ENCODE measurements at places on chromosomes 7 and 10. TPM values are rescaled to one million over a fixed set of nuclear protein-coding genes. Genes with fewer than 3 reads are reported as not detected.

DNA sequence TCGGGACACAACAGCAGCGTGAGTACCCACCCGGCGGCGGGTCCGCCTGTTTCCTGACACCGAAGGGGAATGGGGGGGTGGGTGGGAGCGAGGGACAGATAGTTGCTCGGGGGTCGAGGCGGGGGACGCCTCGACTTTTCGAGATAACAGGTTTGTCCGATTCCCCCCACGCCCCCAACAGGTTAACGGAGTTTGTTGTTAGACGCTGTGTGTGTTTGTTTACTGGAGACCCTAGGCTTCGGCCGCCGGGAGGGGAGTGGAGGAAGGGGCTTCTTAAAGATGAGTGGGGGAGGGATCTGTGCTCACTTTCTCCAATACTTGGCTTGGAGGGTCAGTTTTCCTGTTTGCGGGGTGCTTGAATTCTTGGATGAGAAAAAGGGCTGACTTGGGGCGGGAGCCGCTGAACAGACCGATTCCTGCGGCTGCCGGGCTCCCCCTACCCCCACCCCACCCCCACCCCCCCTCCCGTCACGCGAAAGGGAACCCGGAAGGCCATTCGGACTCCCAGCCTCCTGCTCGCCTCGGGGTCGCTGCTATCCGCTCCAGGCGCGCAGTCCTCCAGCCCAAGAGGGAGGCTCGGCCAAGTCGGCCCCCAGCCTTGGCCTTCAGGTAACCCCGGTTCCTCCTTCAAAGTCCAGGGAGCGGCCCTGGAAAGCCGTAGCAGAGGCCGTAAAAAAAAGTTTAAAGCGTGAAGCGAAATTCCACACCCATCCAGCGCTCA is 1.0 kb downstream of the SORCS3 start:
- H3K27ac ChIP-seq, result no peak overlapping the region
- DNase-seq, result no peak
- peaks cover 70% of the 10 kb centered on the region for H3K27me3 ChIP-seq
- H3K36me3 ChIP-seq, result no peaks in the 10 kb centered on the region
- no peak overlapping the region for H3K4me3 ChIP-seq

Gene PDE6C
- total RNA-seq, result not detected

DNA sequence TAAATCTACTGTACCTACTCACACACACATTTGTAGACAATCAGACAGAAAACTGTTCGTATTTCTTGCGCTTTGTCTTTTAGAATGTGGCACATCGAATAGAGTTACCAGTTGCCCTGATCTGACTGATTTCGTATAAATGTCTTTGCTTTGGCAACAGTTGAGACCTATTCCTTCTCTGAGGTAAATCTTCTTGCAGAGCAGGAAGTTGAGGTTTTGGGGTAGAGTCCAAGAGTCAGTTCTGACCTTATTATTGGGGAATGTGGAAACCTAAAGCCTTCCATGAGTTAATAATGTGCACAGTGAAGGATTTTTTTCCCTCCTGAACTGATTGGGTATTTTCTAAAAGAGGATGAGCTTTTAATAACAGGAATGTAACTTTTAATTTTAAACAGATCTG is 135.3 kb downstream of the KIAA1217 start:
- DNase-seq, result no peak
- H3K36me3 ChIP-seq, result no peaks in the 10 kb centered on the region
- peaks cover 4% of the 10 kb centered on the region for H3K27me3 ChIP-seq
- H3K4me1 ChIP-seq, result no peaks in the 10 kb centered on the region
- H3K4me3 ChIP-seq, result no peak overlapping the region
- no peak overlapping the region for H3K27ac ChIP-seq

- H3K4me1 ChIP-seq, result no peaks in the 10 kb centered on the region
- H3K27ac ChIP-seq, result no peak overlapping the region
- H3K36me3 ChIP-seq, result no peaks in the 10 kb centered on the region
- no peaks in the 10 kb centered on the region for H3K27me3 ChIP-seq
- no peak for DNase-seq
Measured at GRCh38 chr10:58554316-58554715, 41.6 kb downstream of the BICC1 start.

Data from activated T-helper 2 cell treated with anti-CD3 and anti-CD28 coated beads, Interferon-gamma antibody, Interleukin-2, Interleukin-4, amounts not matched to agents 10 μg/mL and 5 μg/mL and 100 μg/mL, durations not matched to agents 14 hours and 24 hours and 36 hours (primary cell).